Right renal cortex interstitium (tissue), 3 donors: ENCODE measurements at places on chromosomes 5 and 9.

DNA sequence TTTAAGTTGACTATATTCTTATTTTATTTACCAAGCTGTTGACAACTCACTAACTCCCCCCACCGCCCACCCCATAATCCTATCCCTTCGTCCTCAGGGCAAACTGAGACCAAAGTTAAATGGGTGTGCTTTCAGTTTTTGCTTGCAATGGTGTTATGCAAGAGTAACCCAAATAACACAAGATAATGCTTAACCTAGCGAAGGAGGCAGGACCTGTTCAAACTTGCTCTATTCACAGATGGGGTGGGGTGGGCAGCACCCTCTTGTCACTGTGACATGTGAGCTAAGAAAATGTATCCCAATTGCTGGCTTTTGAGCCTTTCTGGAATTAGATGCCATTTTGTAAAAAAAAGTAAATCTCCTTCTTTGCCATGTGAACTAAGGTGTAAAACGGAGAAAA lies 40.4 kb downstream of the GLIS3 start:
- no peak for DNase-seq

GRCh38 chr5:130243641-130244040 lies 339.4 kb downstream of the CHSY3 start:
- no peak for DNase-seq

GRCh38 chr9:88828018-88828417 lies 163.2 kb upstream of the S1PR3 start:
- no peak for DNase-seq

DNA sequence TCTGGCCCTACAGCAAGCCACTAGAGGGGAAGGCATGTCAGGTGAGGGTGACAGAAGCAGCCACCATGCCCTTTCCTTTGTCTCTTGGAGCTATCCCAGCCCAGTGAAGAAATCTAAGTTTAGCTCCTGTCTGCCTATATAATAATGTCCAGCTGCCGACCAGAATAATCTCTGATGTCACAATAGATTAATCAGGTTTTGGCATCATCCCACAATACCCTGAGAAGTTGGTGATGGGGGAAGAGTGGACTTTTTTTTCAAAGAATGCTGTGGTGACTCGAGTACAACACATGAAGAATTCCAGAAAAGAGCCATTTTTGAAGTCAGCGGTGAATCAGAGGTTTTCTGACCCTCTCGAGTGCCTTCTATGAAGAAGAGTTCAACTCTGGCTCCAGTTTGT lies 1.7 kb upstream of the TSLP start:
- no peak for DNase-seq

- DNase-seq, result no peak
These were observed 46.1 kb downstream of the DCP2 start for GRCh38 chr5:113022661-113023060.

DNA sequence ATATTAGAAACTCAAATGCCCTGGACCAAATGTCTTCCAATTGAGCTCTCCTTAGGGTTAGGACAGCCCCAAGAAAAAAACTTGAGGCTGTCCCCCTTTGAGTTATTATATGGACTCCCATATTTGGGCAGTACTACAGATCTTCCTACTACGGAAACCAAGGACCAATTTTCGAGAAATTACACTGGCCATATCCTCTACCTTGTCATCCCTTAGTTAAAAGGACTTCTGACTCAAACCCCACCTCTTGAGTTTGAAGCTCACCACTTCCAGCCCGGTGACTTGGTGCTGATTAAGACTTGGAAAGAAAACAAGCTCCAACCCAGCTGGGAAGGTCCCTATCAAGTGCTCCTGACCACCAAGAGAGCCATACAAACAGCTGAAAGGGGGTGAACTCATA lies 497.0 kb upstream of the GRAMD2B start:
- no peak for DNase-seq

GRCh38 chr9:127162046-127162863 lies 39.8 kb upstream of the ANGPTL2 start:
- DNase-seq, result no peak
